Bronchial epithelial cell (primary cell): ENCODE measurements at places on chromosomes 5 and 9. TPM values are rescaled to one million over a fixed set of nuclear protein-coding genes. Genes with fewer than 3 reads are reported as not detected.

SH3GL2 gene
- under 0.01 TPM in 1 of 2 replicates, not detected in the other for total RNA-seq

NADK2 gene
- 27.6 and 33.9 TPM in 2 replicates for total RNA-seq

SLC34A3 gene
- total RNA-seq = not detected in 2 replicates

RNF208 gene
- total RNA-seq = 0.38 TPM in 1 of 2 replicates, not detected in the other

PKD2L2 gene
- total RNA-seq = not detected in 2 replicates

PCDHAC1 gene
- total RNA-seq = 1.6 and 1.7 TPM in 2 replicates

ADCY2 gene
- total RNA-seq = under 0.01 TPM in 1 of 2 replicates, not detected in the other

TSLP gene
- total RNA-seq = 0.79 and 2.0 TPM in 2 replicates
